ENCODE measurements at places on chromosomes 13 and 19. TPM values are rescaled to one million over a fixed set of nuclear protein-coding genes. Genes with fewer than 3 reads are reported as not detected.

- H3K4me3 ChIP-seq = no peak overlapping the region
- no peaks in the 10 kb centered on the region for H3K36me3 ChIP-seq
- no peak for DNase-seq
Observed at GRCh38 chr19:17658240-17658639, 29.9 kb downstream of the UNC13A start.

ZNF829 gene
- 8.4 TPM for total RNA-seq

DNA sequence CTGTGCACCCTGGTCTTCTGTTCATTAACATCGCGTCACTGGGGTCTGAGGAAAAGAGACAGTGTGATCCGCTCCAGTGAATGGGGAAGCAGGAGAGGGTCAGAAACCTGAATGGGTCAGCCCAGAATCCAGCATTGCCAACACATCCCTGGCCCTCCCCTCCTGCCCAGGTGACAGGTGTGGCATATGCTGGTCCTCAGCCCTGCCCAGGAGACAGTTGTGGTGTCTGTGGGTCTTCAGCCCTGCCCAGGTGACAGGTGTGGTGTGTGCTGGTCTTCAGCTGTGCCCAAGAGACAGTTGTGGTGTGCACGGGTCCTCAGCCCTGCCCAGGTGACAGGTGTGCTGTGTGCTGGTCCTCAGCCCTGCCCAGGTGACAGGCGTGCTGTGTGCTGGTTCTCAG, 8.0 kb downstream of the TFDP1 start:
- no peak for DNase-seq
- no peak overlapping the region for H3K27ac ChIP-seq
- no peaks in the 10 kb centered on the region for H3K27me3 ChIP-seq
- peaks cover 17% of the 10 kb centered on the region for H3K4me1 ChIP-seq

DNA sequence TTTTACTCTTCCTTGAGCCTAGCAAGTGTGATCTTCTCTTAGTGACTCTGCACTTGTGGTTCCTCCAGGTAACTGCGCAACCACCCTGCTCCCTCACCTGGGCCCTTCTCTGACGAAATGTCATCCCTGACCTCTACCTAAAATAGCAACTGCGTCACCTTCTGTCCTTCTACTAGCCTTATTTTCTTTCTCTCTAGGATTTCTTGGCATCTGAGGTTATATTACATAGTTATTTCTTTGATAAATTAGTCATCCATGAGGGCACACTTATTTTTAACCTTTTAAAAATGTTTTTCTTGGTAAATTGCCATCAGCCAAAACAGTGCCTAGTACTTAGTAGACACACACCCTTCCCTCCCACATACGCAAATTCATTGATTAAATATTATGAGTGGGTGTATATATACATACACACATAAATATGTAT, 355.5 kb downstream of the ENOX1 start:
- no peak overlapping the region for H3K4me3 ChIP-seq
- no peak overlapping the region for H3K27ac ChIP-seq
- DNase-seq = no peak
- no peaks in the 10 kb centered on the region for H3K4me1 ChIP-seq
- no peaks in the 10 kb centered on the region for H3K36me3 ChIP-seq

DNA sequence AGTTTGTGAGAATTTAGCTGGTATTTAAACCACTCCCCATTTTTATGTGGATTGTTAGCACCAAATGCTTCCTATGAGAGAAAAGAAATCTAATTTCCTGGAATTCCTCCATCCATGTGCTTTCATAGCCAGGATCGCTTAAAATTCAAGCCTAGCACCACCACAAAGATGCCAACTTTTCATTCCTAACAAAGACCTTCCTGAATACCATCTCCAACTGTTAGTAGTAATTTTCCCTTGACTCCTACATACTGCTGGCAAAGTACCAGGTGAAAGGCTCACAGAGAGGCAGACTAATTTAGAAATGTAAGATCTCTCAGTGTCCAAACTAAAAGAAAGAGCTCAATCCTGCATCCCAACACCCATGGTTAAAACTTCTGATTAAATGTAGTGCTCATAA, 386.3 kb downstream of the KCTD12 start:
- H3K4me1 ChIP-seq = no peaks in the 10 kb centered on the region
- no peak overlapping the region for H3K27ac ChIP-seq
- DNase-seq = no peak
- H3K27me3 ChIP-seq = peaks cover 16% of the 10 kb centered on the region
- no peaks in the 10 kb centered on the region for H3K36me3 ChIP-seq
- H3K4me3 ChIP-seq = no peak overlapping the region

LIM2 gene
- not detected for total RNA-seq

GRCh38 chr19:5103061-5103701, 134.3 kb downstream of the KDM4B start:
- H3K27ac ChIP-seq = no peak overlapping the region
- H3K27me3 ChIP-seq = no peaks in the 10 kb centered on the region
- no peak for DNase-seq
- no peaks in the 10 kb centered on the region for H3K4me1 ChIP-seq

ADGRE1 gene
- 0.88 TPM for total RNA-seq

SOHLH2 gene
- not detected for total RNA-seq

DNA sequence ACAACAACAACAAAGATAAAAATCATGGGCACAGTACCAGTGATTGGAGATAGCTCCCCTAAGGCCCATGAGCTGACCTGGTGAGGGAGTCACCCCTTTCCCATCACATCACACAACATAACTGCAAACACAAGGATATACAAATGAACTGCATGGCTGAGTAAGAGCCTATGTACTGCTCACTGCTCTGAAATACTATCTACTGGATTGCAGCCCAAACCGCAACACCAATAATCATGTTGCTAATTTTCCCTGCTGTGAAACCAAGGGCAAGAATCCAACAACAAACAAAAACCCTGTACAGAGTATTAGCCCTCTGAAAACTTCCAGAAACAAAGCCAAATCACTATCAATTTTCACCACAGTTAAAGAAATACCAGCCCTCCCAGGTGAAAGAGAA, 1893.2 kb downstream of the PCDH9 start:
- H3K27ac ChIP-seq = no peak overlapping the region
- H3K27me3 ChIP-seq = no peaks in the 10 kb centered on the region
- DNase-seq = no peak
- no peaks in the 10 kb centered on the region for H3K36me3 ChIP-seq

PGLYRP2 gene
- total RNA-seq = not detected

CASP14 gene
- not detected for total RNA-seq

DNA sequence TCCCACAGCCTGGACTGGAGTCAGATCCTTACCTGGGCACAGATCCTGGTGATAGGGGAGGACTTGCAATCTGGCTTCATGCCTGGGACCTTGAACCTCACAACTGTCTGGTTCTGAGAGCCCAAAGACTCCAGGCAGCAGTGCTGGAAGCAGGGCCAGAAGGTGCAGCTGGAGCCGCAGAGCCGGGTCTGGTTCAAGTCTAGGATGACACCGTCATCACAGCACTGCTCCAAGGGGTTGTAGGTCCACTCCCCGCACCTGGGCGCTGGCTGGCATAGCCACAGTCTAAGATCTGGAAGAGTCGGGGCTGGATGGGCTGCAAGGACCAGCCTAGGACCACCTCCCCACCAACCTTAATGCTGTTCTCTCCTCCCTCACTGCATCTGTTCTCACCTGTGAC, 677 bp downstream of the IGFL4 start:
- DNase-seq = no peak
- H3K27me3 ChIP-seq = peaks cover 41% of the 10 kb centered on the region
- no peak overlapping the region for H3K27ac ChIP-seq
- H3K4me1 ChIP-seq = no peaks in the 10 kb centered on the region
- H3K36me3 ChIP-seq = peaks cover 2% of the 10 kb centered on the region

DNA sequence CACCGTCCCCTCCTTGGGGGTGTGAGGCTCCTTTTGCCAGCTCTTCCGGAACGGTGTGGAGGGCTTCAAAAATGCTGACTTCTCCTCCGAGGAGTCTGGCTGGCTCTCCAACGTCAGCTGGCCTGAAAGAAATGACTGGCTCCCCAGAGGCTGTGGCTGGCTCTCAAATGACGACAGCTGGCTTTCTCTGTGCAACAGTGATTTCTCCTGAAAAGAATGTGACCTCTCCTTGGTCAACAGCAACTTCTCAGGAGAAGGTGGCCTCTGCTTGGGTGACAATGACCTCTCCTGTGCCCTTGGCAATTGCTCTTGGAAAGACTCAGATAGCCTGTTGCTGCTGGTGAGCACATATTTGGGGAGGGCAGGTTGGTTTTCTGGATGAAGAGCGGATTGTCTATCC, 29.2 kb downstream of the ONECUT3 start:
- H3K4me1 ChIP-seq = no peaks in the 10 kb centered on the region
- H3K27me3 ChIP-seq = peaks cover 66% of the 10 kb centered on the region
- no peak overlapping the region for H3K4me3 ChIP-seq
- H3K27ac ChIP-seq = no peak overlapping the region

KLK3 gene
- not detected for total RNA-seq

DNA sequence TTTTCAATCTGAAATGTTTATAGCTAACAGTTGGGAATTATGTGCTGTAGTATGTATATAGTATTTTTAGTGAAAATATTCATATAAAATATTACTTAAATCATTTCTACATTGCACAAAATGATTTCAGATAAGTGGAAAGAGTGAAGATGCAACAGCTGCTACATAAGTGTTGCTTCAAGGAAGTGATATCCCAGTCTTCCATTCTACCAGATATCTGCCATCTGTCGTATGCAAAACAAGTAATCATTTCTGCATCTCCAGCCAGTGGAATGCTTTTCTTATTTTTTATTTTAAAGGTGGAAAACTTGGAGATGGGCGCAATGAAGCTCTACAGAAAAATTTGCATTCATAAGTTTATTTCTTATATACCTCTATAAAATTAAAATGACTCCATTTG, 152.5 kb upstream of the MAB21L1 start:
- H3K4me3 ChIP-seq = no peak overlapping the region
- DNase-seq = no peak
- H3K27ac ChIP-seq = no peak overlapping the region
- no peaks in the 10 kb centered on the region for H3K4me1 ChIP-seq
- no peaks in the 10 kb centered on the region for H3K36me3 ChIP-seq

GRCh38 chr19:48354332-48354992, 9.3 kb downstream of the TMEM143 start:
- H3K27me3 ChIP-seq = no peaks in the 10 kb centered on the region
- no peak overlapping the region for H3K4me3 ChIP-seq
- peaks cover 7% of the 10 kb centered on the region for H3K4me1 ChIP-seq
- no peak for DNase-seq

ZNF837 gene
- total RNA-seq = 2.1 TPM

GRCh38 chr13:37534676-37535075, 63.9 kb downstream of the POSTN start:
- no peak for DNase-seq
- no peak overlapping the region for H3K4me3 ChIP-seq
- H3K36me3 ChIP-seq = no peaks in the 10 kb centered on the region

PLVAP gene
- not detected for total RNA-seq

PTH2 gene
- not detected for total RNA-seq

RFPL4A gene
- not detected for total RNA-seq

- H3K36me3 ChIP-seq = peaks cover 24% of the 10 kb centered on the region
- no peak overlapping the region for H3K4me3 ChIP-seq
- peaks cover 40% of the 10 kb centered on the region for H3K4me1 ChIP-seq
- no peak overlapping the region for H3K27ac ChIP-seq
Observed at GRCh38 chr19:10766049-10766623, 48.3 kb downstream of the DNM2 start.

DNA sequence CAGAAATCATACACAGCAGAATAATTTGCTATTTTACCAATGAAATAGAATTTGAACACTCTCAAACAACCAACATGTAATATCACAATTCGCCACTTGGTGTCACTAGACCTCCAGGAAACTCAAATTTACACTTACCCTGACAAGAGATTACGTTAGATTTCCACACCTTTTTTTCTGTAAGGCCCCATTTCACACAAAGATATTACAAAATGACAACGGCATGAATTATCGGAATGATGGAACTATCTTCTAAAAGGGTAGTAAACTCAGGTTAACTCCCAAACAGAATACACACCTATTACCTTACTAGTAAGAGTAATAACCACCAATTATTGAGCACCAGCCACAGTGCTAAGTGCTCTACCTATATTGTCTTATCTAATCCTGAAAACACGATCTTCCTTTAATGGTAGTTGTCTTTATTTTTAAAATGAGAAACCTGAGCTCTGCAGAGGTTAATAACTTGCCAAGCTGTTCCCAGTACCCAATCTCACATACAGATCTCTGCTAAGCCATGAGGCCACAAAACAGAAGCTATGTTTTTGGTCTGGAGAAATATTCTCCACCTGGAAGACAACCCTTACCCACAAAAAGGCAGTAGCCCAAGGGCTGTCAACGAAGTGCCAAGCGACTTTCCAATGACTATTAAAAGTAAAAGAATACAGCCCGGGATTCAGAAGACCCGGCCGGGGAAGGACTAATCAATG, 152.4 kb downstream of the DCLK1 start:
- no peaks in the 10 kb centered on the region for H3K4me1 ChIP-seq
- H3K27me3 ChIP-seq = peaks cover 6% of the 10 kb centered on the region
- H3K4me3 ChIP-seq = no peak overlapping the region

GRCh38 chr19:44603201-44603945, 10.0 kb upstream of the IGSF23 start:
- DNase-seq = no peak
- no peak overlapping the region for H3K4me3 ChIP-seq
- peaks cover 14% of the 10 kb centered on the region for H3K4me1 ChIP-seq
- no peak overlapping the region for H3K27ac ChIP-seq

GRCh38 chr13:30148171-30148754, 159.1 kb downstream of the KATNAL1 start:
- peaks cover 3% of the 10 kb centered on the region for H3K36me3 ChIP-seq
- no peak for DNase-seq
- no peaks in the 10 kb centered on the region for H3K27me3 ChIP-seq
- H3K4me1 ChIP-seq = peaks cover 66% of the 10 kb centered on the region

DNA sequence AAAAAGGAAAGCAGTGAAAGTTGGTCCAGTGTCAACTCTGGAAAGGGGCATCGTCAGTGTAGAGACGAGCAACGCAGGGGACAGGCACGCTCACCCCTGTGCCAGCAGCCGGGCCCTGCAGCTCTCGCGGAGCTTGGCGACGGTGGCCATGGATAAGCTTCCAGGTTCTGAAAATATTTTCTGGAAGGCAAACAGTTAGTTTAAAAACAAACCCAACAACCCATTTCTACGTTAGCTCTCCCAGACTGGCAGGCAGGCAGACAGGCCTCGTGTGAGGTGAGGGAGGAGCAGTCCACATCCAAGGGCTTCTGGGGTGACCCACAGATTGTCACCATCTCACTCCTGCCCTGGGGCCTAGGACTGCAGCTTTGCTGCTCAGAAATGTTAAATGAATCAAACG, 27.4 kb downstream of the LAMP1 start:
- peaks cover 21% of the 10 kb centered on the region for H3K36me3 ChIP-seq
- H3K4me1 ChIP-seq = peaks cover 3% of the 10 kb centered on the region
- no peak overlapping the region for H3K4me3 ChIP-seq
- H3K27me3 ChIP-seq = no peaks in the 10 kb centered on the region

DNA sequence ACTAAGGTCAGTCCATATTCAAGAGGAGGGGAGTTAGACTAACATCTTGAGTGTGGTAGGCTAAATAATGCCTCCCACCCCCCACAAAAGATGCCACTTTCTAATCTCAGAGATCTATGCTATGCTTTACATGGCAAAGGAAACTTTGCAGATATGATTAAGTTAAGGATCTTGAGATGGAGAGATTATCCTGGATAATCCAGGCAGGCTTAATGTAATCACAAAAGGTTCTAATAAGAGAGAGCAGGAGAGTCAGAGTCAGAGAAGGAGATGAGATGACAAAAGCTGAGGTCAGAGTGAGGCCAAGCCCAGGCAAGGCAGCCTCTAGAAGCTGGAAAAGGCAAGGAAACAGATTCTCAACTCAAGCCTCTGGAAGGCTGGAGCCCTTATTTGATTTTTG, 1011.6 kb downstream of the PCDH9 start:
- H3K4me1 ChIP-seq = no peaks in the 10 kb centered on the region
- H3K27ac ChIP-seq = no peak overlapping the region
